ENCODE measurements at places on chromosomes 2 and 18. TPM values are rescaled to one million over a fixed set of nuclear protein-coding genes. Genes with fewer than 3 reads are reported as not detected.

The PDE6D gene
- 16.5 TPM for total RNA-seq

The RTP5 gene
- not detected for total RNA-seq

The EFHD1 gene
- 1.9 TPM for total RNA-seq

The PROKR1 gene
- not detected for total RNA-seq

The NR4A2 gene
- total RNA-seq = 0.49 TPM

The DPYSL5 gene
- not detected for total RNA-seq

The RGPD8 gene
- 18.2 TPM for total RNA-seq

The CYP20A1 gene
- 31.6 TPM for total RNA-seq

The ZCCHC2 gene
- total RNA-seq = 10.6 TPM

The FEV gene
- not detected for total RNA-seq

All from hair follicle dermal papilla cell (primary cell).